ENCODE measurements at places on chromosomes 13 and 19.

DNA sequence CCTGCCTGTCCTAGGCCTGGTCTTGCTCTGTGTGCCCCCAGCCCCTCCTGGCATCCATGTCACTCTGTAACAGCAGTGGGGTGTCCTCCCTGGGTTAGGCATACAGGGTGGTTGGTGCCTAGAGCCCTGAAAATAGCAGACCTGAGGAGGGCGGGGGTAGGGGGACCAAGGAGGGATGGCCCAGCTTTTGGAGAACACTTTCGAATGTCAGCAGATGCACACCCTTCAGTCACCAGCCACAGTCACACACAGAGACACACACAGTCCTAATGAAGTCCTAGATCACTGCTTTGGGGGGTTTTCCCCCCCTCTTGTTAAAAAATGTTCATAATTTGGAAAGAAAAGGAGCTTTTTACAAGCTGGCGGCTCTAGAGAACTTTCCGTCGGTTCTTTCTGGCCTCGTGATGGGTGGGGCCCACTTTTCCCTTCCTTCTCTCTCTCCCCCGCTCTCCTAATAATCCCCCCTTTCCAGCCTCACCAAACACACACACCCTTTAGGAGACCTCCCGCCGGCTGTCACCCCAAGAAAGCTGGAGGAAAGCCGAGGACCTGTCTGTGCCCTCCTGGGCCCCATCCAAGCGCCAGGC is 47.9 kb downstream of the LYL1 start:
- DNase-seq = no peak

DNA sequence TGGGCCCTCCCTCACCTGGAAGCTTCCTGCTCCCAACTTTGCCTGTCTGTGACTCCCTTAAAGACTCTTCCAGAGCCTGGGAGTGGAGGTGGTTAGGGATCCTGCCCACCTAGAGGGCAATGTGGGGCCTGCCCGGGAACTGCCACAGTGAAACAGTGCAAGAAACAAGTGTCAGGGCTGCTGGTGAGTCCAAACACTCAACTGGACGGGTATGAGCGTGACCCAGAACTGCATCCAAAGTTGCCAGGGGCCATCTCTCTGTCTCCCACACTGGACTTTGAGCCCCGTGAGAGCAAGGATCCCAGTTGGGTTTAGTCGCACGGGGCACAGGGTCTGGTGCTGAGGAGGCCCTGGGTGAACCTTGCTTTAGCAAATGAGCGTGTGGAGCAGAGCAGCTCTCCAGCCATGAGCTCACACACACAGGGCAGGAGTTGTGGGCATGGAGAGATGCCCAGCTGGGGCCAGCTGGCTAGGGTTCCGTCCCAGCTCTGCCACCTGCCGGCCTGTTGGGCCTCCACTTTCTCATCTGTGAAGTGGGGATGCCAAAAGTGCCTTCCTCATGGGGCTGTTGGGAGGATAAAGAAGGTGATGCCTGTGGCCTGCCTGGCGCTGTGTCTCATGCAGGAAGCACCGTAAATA is 2.8 kb upstream of the NUMBL start:
- no peak for DNase-seq

- no peak for DNase-seq
Measured at GRCh38 chr13:77724092-77724491, 26.6 kb downstream of the SLAIN1 start.

DNA sequence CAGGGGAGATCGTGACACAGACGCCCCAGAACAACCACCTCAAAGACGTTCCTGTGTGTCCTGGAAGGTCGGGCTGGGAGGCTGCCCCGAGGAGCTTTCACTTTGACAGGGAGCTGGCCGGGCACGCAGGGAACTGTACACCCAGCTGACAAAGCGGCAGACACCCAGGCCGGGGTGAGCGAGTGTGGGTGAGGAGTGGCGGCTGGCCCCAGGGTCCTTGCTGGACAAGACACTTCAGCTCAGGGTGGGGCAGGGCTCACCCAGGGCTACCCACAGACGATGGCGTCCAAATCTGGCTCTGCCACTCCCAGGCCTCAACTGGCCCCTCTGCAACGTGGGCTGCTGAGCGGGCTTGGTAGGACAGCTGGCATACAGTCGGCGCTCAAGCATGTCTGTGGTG is 2.0 kb downstream of the FGF22 start:
- DNase-seq = no peak

GRCh38 chr13:35729926-35730627 is 253.6 kb upstream of the MAB21L1 start:
- no peak for DNase-seq

- no peak for DNase-seq
Measured at GRCh38 chr19:3642987-3643673, 16.5 kb upstream of the CACTIN start.

DNA sequence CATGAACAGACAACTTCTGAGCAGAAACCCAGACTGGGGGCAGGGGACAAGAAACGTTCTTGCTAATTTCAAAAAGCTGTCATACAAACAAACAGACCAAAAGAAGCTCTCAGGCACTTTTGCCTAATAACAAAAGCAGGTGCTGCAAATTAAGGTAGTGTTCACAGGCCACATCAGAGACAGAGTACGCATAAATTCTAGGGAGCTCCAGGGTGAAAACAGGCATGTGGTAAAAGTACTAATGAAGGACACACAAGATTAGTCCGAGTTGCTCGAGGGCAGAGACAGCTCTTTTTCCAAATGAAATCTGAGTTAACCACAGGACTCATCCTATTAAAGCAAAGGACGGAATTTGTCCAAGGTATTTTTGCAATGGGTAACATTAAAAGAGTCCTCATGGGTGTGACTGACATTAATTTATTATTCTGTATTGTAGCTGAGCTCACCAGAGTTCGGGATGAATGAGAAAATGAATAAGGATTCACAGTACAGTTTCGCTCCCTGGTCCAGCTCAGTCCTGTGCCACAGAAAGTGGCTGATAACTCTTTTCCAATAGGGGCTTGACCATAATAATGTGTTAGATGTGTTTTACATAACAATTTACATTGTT is 197.3 kb downstream of the LHFPL6 start:
- no peak for DNase-seq

DNA sequence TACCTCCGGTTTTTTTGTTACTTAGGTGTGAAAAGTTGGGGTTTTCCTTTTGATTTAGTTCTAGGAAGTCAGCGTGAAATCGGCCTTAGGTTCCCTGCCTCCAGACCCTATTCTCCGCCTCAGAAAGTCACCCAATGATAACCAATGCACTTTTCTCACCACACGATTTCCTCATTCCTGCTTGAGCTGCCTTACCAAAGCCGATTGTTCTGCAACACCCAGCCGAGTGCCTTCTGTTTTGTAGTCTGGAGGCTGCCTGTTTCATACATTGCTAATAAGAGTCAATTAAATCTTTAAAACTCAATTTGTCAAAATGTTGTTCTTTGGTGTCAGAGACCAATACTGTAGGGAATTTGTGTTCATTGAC is 39.7 kb downstream of the GJA3 start:
- no peak for DNase-seq

- DNase-seq = no peak
Measured at GRCh38 chr19:54420383-54421168, 5.3 kb downstream of the TTYH1 start.

DNA sequence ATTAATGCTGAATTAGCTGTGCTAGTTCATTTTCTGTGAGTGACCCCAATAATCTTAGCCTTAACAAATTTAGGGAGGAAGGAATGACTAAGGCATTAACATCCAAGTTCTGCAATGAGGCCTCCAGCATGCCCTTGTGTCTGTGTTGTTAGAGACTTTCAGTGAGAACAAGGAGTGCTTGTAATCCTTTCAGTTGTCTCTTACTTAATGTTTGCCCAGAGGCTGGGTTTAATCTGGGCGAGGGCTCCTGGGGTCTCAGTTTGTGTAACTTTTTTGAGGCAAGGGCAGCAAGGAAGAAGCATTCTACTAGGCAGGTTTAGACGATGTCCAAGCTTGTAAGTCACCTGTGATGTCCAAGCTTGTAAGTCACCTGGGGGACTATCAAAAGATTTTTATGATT is 24.3 kb downstream of the CCNA1 start:
- no peak for DNase-seq

All from iPS DF 6.9 (cell line).